ENCODE measurements at places on chromosomes 1 and 21.

DNA sequence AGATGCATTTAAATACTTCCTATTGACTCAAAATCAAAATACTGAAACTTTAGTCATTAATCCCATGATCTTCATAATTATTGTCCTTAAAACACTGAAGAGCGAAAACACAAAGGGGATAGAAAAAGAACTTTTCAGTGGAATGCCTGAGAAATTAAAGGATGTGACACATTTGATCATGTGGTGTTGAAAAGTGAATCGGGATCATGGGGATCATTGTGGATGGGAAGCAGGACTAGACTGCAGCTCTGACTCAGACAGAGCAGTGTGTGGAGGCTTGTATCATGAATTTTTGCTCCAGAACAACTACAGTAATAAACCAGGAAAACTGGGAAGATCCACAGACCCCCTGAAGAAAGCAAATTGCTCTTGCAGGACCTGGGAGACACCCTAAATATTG is 161.1 kb upstream of the CXADR start:
- no peak for DNase-seq

- no peak for DNase-seq
Observed at GRCh38 chr1:174818951-174819350, 180.8 kb upstream of the CACYBP start.

- DNase-seq = no peak
Observed at GRCh38 chr21:29194342-29194741, 63.9 kb downstream of the MAP3K7CL start.

DNA sequence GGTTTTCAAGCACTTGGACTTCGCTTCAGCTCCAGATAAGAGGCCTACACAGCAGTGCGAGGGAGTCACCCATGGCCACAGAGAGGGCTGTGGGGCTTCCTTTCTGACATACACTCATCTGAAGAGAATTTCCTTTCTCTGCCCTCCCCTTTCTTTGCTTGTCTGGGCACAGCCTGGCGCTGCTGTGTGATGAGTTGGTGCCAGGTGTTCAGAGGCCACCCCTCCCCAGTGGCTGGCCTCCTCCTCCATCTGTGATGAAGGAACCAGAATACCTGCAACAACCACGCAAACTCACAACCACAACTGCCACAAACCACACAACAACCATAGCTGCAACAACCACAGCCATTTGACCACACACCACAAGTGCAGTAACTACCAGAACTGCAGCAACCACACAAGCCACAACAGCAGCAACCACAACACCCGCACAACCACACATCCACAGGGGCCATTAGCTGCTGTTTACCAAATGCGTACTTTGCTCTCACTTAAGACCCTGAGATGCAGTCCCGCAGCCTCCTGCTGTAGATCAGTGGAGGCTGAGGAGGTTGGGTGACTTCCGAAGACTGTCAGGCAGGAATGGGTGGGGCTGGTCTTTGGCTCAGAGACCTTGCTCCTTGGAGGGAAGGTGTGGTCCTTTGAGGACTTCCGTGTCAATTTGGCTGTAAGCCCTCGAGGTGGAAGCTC is 71.1 kb downstream of the IER5 start:
- DNase-seq = no peak
